Muscle of back (tissue), 13 donors: ENCODE measurements at places on chromosomes 2 and 18. TPM values are rescaled to one million over a fixed set of nuclear protein-coding genes. Genes with fewer than 3 reads are reported as not detected.

DNA sequence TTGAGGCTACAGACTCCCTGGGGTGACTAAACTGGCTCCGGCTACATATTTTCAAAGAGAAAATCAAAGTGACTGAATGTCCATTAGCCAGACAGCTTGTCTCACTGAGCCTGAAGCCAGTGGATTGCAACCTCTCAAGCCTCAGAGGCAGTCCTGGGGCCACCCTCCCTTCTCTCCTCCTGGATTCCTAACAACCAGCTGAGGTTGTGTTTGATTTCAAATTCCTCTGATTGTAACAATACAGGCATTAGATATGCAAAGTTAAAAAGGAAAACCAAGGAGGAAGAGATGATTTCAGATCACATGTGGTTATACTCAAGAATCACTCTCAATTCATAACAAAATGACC, 101.0 kb upstream of the LMAN1 start:
- DNase-seq, result no peak

GRCh38 chr2:195364015-195364965, 292.7 kb upstream of the SLC39A10 start:
- no peak for DNase-seq

UGT1A6 gene
- polyA plus RNA-seq, result not detected

GRCh38 chr2:3242747-3243369, 134.8 kb downstream of the EIPR1 start:
- DNase-seq, result peak; percentile 45

- no peak for DNase-seq
Observed at GRCh38 chr2:37367310-37367709, 22.9 kb downstream of the QPCT start.

DNA sequence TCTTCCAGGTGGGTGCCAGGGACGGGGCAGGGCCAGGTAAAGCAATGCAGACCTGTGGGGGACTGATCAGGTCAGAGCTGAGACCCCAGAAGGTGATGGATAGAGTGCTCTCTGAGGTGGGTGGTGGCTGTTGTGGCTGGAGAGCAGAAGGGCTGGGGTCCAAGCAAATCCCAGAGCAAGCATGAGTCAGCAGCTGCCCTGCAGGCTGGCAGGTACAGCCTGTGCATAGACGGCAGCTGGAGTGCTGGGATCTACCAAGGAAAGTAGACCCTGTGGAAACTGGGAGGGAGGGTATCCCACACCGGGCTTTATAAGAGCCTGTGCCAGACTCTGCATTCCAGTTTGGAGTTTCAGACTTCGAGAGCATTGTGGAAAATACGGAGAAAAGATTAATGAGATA, 663 bp downstream of the TRIM54 start:
- DNase-seq, result no peak

REG3G gene
- polyA plus RNA-seq, result not detected

DNA sequence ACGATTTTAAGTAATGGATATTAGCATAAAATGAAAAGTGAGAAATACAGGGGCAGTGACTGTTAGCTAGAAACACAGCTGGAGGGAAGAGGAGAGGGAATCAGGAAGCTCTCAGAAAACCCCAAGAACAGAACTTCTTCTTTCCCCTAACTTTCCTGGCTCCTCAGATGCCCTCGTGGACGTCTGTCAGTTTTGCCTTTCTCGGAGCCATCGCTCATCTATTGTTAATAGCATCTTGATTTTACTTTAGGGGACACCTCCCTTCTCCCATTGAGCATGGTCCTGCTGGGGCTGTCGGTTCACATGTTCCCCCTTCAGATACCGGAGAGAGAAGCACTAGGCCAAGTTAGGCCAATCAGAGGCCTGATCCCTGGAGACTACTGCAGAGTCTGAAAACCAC, 2.3 kb upstream of the PLEK start:
- DNase-seq, result no peak

- peak; percentile 69 for DNase-seq
Observed at GRCh38 chr2:209960676-209961630, 41.5 kb upstream of the RPE start.

DNA sequence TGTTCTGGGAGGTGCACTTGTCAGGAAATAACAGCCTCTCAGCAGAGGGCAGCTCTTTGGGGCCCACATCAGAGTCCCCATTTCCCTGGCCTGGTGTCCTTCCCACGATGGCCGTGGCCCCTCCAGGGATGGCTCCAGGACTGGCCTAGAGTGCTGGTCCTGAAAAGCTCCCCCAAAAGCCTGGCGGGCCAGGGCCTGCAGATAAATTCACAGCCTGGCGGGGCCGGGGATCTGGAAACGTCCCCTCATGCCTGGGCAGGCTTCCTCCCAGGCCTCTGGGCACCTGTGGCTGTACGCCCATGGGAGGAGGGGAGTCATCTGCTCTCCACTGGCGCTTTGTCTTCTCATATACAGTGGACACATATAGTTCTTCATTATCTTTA, 52.6 kb upstream of the HS6ST1 start:
- no peak for DNase-seq

DNA sequence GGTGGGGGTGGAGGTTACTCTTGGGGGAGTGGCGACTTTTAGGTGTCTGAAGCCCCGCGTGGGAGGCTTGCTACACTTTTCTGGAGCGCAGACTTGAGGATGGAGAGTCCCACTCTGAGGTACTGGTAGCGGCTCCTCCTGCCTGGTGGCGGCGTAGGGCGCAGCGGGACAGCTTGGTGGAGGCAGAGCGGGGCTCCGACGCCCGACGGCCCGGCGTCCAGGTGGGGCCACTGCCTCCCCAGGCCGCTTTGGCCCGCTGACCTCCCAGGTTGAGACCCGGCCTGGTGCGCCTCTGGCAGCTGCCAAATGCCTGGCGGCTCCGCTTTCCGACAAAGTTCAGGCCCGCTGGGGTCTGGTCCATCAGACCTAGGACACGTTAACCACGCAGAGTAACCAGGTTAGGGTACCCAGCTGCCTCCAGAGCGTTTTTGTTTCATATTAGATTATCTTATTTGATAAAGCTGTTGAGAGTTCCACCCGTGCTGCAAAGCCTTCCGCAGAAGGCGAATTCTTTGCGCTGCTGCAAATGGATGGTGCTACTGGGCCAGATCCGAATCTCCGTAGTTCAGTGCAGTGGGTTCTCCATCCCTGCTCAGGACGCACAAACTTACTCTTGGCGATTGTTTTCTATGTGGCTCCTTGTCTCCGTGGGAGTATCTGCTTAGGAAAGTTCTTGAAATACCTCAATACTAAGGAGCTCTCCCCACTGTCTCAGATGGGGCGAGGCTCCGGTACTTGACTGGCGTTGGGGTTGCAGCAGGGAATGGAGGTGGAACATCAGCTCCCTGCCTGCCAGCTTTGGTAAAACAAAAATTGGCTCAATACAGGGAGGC, 405.9 kb downstream of the XIRP2 start:
- peak; percentile 12 for DNase-seq

DNA sequence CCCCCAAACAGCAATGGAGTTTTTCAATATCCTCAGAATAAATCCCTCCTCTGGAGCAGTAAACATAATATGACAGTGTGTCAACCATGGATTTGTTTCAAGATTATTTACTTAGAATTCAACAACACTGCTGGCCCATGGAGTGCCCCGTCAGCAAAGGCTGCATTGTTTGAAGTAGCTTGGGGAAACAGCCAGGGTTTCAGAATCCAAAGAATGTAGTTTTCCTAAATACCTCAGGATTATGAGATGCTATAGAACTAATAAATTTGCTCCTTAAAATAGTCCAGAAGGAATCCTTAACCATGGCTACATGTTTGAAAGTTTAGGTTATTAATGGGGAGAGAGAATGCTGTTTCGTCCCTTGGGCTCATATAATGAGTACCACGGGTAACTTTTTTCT, 13.1 kb upstream of the CETN1 start:
- peak; percentile 54 for DNase-seq

DNA sequence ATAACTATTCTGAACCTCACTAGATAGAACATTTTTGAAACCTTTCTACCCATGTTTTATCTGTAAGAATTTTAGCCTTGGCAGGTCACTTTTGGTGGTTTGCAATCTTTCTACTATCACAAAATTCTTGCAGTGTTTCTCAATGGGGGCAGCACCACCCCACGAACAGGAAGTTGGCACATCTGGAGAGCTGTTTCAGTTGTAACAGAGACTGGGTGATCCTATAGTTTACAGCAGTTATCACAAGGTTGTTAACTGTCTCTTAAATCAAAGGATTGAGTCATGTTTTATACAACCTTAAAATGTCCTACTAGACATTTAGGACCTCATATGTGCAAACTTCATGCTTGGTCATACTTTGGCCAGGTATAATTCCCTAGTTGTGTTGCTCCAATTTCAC, 829.2 kb downstream of the ERBB4 start:
- no peak for DNase-seq
